ENCODE measurements at places on chromosomes 3 and 15.

- no peak for DNase-seq
Observed at GRCh38 chr3:197674741-197675562, 61.8 kb downstream of the RUBCN start.

- no peak for DNase-seq
Observed at GRCh38 chr3:88957711-88958439, 149.5 kb upstream of the EPHA3 start.

GRCh38 chr15:75739791-75740190 lies 27.1 kb upstream of the CSPG4 start:
- no peak for DNase-seq

DNA sequence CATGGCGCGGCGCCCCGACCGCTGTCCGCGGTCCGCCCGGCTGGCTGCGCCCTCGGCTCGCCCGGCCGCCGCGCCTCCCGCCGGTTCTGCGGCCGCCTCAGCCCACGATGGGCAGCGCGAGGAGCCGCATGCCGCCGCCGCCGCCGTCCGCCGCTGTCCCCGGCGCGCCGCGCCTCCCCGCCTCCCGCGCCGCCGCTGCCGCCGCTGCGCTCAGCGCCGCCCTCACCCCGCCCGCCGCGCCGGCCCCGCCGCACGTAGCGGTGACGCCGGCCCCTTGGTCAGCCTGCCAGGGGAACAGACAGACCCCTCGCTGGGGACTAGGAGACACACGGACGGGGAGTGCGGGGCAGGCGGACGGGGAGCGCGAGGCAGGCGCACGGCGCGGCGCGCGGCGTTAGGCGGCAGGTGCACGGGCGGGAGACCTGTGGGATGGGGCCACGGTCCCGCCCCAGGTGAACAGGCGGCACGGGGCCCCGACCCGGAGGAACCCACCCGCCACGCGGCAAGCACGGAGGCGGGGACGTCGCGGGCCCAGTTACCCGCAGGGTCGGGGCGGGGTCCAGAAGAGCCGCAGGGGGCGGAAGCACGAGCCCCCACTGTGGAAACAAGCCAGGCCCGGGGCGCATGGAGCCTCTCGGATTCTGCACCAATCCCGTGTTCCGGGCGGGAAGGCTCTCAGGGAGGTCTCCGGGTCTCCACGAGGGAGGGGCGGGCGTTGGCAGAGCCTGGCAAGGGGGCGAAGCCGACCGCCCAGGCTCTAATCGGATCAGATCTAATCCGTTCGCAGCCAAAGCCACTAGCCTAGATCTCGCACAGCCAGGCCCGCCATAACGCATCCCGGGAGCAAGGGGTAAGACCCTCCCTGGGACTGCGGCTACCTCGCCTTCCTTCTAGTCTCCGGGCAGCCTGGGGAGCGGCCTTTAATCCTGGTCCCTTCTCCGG lies at the start of gene CSPG5:
TSS of gene CSPG5 (minus strand) at position 175 of the 942 bp plus-strand sequence. CDS start at position 3, 172 bp downstream.
- DNase-seq: peak; percentile 19

DNA sequence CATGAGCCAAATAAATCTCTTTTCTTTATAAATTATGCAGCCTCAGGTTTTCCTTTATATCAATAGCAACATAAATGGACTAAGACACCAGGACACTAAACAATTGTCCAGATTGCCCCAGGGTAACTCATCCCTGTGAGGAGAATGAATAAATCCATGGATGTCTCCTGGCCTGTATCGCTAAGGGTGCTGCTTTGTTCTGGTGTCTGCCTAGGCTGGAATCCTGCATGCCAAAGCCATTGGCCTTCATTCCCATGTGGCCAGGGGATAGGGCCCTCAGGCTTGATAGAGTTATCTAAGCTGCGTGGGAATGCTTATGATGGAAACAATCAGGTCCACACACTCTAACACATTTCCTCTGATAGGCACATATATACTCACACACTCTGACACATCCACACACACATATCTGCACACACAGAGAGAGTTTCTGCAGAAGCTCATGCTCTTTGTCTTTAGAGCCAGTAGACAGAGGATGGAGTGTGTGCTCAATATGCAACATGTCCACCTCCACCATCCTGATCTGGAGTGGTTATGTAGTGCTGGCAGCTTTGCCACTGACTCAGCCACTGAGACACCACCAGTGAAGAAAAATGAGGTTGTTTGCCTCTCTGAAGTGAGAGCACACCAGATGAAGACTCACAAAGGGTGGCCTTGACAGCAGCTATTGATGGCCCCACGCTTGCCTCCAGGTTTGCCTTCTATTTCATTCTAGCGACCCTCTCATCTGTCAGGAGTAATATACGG lies 24.0 kb upstream of the DGKG start:
- DNase-seq: no peak

- DNase-seq: no peak
Observed at GRCh38 chr15:70186152-70186551, 88.4 kb upstream of the TLE3 start.

GRCh38 chr3:64270142-64270865 lies 45.0 kb upstream of the PRICKLE2 start:
- no peak for DNase-seq

DNA sequence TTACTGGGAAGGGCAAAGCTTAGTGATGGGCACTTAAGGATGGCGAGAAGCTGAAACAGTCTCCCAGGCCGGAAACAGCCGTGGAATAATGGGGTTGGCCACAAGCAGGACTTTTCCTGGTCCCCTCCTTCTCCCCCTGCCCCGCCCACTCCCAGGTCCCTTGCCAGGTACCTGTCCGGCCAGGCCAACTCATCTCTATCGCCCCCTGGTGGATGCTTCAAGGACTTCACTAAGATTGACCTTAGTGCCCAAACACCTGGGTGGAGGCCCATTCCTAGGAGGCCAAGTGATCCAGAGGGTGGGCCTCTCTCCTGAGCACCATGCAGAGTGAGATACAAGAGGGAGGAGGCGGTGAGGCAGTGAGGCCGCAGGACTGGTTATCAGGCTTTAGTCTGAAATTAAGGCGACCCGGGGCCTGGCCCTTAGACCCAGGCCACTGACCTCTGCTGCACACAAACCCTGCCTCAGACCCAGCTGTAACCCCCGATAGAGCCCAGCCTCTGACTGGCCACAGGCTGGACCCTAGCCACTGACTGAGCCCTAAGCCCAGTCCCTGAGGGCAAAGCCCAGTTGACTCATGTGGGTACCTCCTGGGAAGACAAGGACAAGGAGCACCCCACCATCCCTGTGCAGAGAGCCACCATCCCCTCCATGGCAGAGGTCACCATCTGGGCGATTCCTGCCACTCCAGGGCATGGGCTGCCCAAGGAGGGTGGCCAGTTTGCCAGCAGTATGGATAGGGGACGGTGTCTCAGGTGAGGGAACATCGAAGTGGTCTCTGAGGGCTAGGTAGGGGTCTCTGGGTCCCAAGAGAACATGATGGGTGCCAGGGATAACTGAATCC lies 37.6 kb downstream of the VIPR1 start:
- no peak for DNase-seq

DNA sequence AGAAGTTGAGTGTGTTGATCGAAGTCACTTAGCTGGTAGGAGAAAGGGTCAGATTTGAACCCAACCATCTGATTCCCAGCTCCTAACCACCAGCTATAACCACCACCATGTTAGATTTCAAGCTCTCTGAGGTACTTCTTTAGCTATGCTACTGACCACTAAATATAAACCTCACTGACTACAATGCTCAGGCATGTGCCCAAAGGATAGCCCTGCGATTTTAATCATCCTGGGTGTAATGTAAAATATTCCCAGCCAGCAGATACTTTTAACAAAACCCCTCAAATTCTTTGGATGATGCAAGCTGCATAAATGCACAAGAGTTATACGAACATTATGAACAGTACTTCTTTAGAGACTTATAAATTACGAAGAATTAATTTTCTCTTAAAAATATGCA lies 115.2 kb upstream of the TSC22D2 start:
- DNase-seq: no peak

DNA sequence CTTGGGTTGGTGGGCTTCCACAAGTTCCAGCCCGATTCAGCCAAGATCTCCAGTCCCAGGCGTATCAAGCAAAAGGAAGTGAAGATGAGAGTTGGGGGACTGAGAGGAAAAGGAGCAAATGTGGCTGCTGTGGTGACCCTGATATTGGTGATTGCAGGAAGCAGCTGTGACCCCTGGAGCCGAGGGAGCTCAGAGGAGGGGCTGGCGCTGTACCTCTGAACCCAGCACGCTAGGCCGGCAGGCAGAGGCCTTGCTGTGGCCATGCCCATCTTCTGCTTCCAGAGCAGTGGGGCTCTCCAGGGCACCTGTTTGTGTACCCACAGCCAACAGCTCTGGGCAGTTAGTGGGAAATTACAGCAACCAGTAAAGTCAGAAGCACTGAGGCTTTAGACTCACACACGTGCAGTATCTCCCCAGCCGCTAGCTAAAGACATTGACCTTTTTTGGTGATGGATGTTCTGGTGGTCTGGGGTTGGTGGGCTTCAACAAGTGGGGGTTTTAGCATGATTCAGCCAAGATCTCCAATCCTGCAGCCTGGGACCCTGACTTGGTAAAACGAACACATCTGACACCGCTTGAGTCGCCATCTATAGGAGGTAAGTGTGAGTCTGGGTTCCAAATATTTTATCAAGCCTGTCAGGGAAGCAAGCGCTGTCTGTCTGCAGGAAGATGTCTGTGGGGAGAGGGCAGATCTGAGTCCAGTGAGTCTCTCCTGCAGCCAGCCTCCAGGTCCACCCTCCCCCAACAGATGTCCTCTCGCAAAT lies 33.1 kb downstream of the TM2D3 start:
- no peak for DNase-seq

DNA sequence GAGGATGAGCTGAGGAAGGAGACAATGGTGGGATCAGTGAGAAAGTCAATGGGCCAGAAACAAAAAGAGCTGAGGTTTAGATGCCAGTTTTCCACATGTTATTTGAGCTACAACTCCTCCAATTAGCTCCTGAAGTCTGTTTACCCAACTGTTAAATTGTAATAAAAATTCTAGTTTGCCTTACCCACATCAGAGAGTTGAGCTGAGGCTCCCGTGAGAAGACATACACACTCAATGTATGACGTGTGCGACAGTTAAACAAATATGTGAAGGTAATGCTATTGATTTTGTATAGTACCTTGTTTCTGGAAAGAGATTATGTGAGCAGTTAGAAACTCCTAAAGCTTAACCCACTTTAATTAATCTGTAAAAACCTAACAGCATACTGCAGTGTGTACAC lies 318.1 kb upstream of the GRM7 start:
- no peak for DNase-seq

GRCh38 chr3:79015854-79016253 lies 751.9 kb downstream of the ROBO1 start:
- DNase-seq: no peak

GRCh38 chr15:70741107-70741531 lies 22.2 kb downstream of the UACA start:
- no peak for DNase-seq

- DNase-seq: no peak
Observed at GRCh38 chr15:85625856-85626255, 168.9 kb downstream of the KLHL25 start.

DNA sequence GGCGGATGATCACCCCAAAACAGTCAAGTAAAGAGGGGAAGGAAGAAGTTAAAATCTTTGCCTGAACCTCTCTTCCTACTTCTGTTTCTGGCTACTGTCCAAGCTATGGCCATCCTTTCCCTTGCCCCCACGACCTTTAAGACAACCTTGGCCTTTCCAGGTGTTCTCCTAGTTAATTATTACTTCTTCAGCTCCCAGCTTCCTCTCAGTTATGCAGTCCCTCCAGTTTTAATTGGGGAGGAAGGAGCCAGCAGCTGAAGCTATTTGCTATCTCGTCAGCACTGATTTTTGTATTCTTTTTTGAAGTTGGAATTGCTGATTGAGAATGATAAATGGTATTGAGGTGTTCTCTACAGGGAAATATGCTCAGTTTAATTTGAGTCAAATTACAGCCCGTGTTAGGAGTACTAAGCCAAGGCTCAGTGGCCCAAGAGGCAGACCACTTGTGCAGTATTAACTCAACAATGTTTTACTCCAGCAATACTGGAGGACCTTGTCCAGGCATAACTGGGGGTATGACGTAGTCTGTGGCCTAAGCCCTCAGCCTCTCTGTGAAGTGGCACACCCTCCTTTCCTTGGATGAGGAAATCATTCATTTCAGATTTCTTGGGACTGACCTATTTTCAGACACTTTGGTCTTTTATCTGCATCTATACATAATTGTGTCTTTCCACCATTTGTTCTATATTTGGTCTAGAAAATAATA lies 336.9 kb downstream of the SLC9A9 start:
- no peak for DNase-seq

DNA sequence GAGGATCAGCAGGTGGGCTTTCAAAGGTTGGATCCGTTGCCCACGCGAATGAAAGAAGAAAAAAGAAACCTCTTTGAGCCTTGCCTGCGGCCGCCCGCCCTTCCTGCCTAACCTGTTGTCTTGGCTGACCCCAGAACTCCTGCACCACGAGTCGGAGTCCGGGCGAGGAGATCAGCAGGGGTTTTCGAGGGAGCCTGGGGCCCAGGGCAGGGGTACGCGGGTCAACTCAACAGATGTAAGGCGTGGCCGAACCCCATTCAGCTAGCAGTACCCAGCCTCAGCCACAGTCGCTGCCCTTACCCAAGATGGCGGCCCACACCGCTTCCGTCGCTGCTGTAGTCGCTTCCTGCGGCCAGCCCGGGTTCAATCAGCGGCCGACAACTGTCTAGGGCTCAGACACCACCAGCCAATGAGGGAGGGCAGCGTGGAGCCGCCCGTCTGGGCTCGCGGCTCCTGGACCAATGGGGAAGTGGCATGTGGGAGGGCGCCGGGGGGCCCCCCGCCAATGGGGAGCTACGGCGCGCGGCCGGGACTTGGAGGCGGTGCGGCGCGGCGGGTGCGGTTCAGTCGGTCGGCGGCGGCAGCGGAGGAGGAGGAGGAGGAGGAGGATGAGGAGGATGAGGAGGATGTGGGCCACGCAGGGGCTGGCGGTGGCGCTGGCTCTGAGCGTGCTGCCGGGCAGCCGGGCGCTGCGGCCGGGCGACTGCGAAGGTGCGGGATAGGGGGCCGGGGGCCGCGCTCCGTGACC lies at the start of gene MANF:
TSS of gene MANF (plus strand) at position 566 of the 748 bp plus-strand sequence. CDS start at position 618, 52 bp downstream.
- DNase-seq: peak; percentile 97

- DNase-seq: no peak
Observed at GRCh38 chr3:11654166-11654565, 10.5 kb upstream of the VGLL4 start.

DNA sequence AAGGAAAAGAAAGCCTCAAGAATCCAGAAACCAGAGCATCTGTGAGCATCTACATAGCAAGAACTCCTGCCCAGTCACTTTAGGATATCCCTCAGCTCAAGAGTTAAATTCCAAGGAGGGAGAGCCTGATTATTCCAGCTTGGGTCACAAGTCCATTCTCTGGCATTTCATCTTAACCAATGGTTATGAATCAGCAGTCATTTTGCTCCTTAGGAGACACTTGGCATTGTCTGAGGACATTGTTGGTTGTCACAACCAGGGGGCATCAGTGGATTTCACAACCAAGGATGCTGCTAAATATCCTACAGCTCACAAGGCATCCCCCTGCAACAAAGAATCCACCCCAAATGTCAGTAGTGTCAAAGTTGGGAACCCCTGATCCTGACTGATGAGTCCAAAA lies 51.0 kb upstream of the LMCD1 start:
- DNase-seq: no peak

- no peak for DNase-seq
Observed at GRCh38 chr15:25883463-25884259, 20.5 kb upstream of the ATP10A start.

DNA sequence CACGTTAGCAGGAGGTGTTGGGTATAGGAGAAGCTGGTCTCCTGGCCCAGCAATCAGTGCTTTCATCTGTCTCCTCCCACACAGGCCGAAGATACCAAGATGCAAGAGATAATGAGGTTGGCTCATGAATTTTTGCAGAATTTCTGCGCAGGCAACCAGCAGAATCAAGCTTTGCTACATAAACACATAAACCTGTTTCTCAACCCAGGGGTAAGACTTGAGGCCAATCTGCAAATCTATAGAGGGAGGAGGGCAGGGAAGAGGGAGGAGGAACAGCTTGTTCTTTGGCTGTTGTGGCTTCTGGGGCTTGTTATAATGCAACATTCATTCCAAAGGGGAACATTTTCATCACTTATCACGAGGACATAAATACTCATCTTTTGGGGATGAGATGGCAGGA lies 195.3 kb downstream of the ITPR1 start:
- DNase-seq: no peak

All from mesothelial cell of epicardium (in vitro differentiated cells).